ENCODE measurements at places on chromosomes 1 and 21.

DNA sequence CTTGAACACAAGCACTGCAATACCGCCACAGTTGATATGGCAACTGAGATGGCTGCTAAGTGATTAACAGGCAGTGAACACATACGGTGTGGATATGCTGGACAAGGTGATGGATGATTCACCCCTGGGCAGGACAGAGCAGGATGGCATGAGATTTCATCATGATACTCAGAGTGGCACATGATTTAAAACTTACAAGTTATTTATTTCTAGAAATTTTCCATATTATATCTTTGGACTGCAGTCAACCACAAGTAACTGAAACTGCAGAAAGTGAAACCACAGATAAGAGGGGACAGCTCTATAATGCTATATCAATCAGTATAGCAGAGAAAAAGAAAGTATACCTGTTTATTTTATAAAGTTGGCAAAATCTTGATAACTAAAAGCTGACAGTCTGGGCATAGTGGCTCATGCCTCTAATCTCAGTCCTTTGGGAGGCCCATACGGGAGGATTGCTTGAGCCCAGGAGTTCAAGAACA is 47.9 kb downstream of the PHACTR4 start:
- no peak for DNase-seq

- DNase-seq = no peak
These were observed 79.6 kb upstream of the AK4 start for GRCh38 chr1:65068202-65069010.

- no peak for DNase-seq
These were observed 27.7 kb downstream of the SPATA45 start for GRCh38 chr1:212819726-212820125.

- DNase-seq = no peak
These were observed 88.4 kb downstream of the ADARB1 start for GRCh38 chr21:45162809-45163208.

DNA sequence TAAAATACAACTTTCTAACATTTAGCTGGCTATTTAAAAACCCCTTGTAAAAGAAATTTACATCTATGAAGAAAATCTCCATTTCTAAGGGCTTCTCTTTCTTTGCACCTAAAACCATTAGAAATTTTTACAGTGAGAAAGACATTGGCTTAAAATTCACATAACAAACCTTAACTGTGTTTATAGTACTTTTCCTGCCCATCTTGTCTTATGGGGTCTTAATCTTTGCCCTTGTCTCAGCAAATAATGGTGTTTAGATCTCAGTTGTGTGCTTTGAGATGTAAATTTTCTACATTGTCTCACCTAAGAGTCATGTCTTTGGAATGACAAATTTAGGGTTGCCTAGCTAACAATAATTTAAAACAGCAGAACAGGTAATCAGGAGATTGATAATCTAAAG is 71.5 kb downstream of the DDAH1 start:
- DNase-seq = no peak

GRCh38 chr1:10642403-10643080 is 153.9 kb downstream of the CASZ1 start:
- no peak for DNase-seq

- no peak for DNase-seq
These were observed 58.5 kb downstream of the LPAR3 start for GRCh38 chr1:84834419-84835064.

GRCh38 chr1:118185084-118185832 is at the start of gene SPAG17:
TSS of gene SPAG17 (minus strand) at chr1:118185228. CDS start at chr1:118185157, 71 bp downstream.
- peak; percentile 48 for DNase-seq
